Stimulated activated effector memory CD8-positive, alpha-beta T cell treated with anti-CD3 and anti-CD28 coated beads, Interleukin-12 subunit alpha, Interleukin-12 subunit beta, amount 100 ng/mL, for 72 hours (primary cell): ENCODE measurements at places on chromosomes 13 and 19.

GRCh38 chr19:36420961-36421748 is 2.7 kb upstream of the ZFP82 start:
- DNase-seq: no peak

DNA sequence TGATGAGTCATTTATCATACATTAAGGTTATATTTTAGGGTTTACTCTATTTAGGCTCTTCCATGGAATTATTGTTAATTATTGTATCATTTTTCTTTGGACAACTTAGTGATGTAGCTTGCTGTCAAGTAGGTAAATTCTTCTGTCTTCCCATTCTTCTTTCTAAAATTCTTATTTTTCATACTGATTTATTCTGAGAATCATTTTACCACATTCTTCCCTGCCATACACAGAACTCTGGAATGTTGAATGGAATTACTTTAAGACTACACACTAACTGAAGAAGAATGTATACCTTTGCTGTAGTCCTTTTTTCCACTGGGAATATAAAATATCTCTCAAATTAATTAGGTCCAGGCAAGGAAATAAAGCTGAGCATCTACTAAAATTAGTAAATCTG is 24.5 kb upstream of the SLC7A1 start:
- DNase-seq: no peak

- DNase-seq: no peak
Observed at GRCh38 chr13:23941211-23941610, 43.9 kb upstream of the C1QTNF9B start.

DNA sequence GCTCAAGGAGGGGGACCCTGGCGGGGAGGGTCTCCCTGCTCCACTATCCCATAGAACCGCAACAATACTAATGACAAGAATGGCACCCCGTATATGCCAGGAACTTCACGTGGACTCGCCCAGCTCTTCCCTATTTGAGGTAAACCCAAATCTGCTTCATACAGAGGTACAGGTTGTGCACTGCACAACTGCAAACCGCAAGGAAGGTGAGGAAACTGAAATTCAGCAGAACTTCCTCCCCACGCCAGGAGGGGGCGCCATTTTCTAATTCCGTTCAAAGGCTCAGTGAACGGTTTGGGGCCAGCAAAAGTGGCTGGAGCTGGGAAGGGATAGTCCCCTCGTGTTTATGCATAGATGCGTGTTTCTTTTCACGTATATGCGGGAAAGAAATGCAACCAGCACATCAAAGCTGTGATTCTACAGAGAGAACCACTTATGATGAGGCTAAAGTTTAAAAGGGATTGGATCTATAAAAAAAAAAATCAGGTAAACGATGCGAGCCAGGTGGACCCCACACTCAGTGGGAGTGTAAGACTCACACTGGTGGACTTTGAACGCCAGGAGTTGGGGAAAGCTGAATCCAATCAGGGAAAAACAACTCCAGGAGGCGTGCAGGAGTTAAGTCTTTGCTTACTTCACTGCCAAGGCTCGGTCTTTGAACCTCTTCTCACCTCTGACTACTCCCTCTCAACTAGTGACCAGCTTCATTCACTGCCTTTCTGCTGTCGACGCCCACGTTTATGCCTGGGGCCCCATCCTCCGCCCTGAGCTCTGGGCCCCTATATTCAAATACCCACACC is 20.3 kb downstream of the C19orf81 start:
- peak; percentile 59 for DNase-seq

GRCh38 chr13:32432856-32433255 is 4.9 kb upstream of the N4BP2L1 start:
- DNase-seq: no peak

DNA sequence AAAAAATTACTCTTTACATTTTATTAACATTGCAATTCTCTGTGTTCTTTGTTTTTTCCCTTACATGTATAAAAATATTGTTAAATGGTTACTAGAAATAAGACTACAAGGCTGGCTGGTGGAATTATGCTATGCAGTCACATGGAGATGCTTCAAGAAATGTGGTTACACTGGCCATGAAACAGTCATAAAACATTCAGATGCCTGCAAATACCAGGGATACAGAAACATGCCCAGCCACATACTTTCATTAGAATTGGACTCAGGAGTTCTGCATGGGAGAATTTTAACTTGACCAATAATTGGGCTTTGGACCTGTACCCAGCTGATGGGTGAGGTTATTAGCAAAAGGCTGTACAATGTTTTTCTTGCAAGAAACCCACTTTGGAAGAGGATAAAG is 1407.7 kb upstream of the SLC10A2 start:
- no peak for DNase-seq

DNA sequence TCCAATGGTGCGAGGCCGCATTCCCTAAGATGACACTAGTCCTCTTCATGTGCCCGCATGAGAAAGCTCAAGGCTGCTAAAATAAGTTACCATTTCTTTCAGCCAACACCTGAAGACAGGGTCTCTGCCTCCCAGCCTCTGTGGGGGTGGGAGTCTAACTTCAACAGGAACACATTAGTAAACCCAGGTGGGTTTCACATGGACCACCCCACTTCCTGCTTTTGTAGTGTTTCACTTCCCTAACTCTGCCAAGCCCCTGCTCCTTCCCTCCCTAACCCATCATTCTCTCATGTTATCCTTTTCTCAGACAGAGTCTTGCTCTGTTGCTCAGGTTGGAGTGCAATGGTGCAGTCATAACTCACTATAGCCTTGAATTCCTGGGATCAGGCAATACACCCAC is 783.6 kb downstream of the UQCRFS1 start:
- DNase-seq: no peak
